HepG2 (cell line): ENCODE measurements at places on chromosomes 7 and 10. TPM values are rescaled to one million over a fixed set of nuclear protein-coding genes. Genes with fewer than 3 reads are reported as not detected.

CCDC172 gene
- total RNA-seq, result not detected in 2 replicates

DNA sequence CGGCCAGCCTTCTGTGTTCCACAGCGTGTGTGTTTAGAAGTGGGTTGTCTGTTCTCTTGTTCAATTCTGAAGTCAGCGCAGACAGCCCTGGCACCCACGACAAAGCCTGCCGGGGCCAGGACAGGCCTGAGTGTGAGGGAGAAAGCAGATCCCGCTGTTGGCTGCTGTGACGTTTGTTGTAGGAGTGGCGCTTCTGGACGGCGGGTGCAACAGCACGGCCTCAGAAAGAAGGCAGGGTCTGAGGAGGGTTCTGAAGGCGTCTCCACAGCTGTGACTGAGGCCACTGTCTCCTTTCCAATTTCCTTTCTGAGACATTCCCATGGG is 76.2 kb downstream of the VIPR2 start:
- H3K27ac ChIP-seq, result no peak overlapping the region
- no peak overlapping the region for H3K4me3 ChIP-seq
- no peak for DNase-seq
- H3K27me3 ChIP-seq, result peaks cover 3% of the 10 kb centered on the region; the same call in 1 of the 2 replicates

GTPBP10 gene
- 38.7 and 54.6 TPM in 2 replicates for total RNA-seq

- no peak for DNase-seq
- no peak overlapping the region for H3K4me3 ChIP-seq
- H3K27ac ChIP-seq, result no peak overlapping the region
- H3K27me3 ChIP-seq, result peaks cover 1% of the 10 kb centered on the region; the same call in 1 of the 2 replicates
- H3K4me1 ChIP-seq, result no peaks in the 10 kb centered on the region
Observed at GRCh38 chr10:18219146-18219545, 78.9 kb downstream of the CACNB2 start.

NFE2L3 gene
- total RNA-seq, result 8.8 and 19.4 TPM in 2 replicates

DNA sequence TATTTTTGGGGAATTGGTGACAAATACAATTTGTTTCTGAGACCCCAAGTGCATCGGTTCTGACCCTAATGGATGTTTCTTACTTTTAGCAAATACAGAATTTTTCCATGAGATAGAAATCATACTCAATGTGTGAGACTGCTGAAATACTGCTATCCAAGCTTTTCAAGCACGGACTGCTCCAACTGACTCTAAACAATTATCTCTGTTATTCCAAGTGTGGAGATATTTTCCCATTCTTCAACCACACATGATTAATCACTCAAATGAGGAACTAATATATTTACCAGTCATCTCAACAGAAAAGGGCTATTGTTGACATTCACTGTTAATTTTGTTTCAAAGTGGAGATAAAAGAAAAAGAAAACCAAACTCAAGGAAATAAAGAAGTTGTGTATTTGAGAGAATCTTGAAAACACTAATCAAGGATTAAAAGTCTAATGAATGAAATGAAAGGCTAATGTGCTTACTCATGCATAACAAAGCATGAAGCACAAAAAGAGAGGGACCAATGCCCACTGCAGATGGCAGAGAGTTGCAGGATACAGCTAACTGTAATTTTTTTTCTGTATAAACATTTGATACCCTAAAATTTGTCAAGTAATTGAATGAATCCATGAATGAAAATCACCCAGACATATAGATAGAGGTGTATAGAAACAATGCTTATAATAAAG is 423.6 kb downstream of the DGKB start:
- H3K4me3 ChIP-seq, result no peak overlapping the region
- no peaks in the 10 kb centered on the region for H3K4me1 ChIP-seq
- H3K36me3 ChIP-seq, result no peaks in the 10 kb centered on the region
- no peaks in the 10 kb centered on the region for H3K27me3 ChIP-seq
- DNase-seq, result no peak

DNA sequence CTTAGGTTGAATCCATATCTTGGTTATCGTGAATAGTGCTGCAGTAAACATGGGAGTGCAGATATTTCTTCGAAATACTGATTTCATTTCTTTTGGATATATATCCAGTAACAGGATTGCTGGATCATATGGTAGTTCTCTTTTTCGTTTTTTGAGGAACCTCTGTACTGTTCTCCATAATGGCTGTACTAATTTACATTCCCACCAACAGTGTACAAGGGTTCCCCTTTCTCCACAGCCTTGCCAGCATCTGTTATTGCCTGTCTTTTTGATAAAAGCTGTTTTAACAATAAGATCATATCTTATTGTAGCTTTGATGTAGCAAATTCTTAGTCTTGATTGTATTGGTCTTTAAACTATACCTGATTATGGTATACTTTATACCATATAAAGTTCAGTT is 45.3 kb downstream of the ZNRF2 start:
- peaks cover 14% of the 10 kb centered on the region for H3K4me1 ChIP-seq
- H3K27me3 ChIP-seq, result no peaks in the 10 kb centered on the region
- H3K27ac ChIP-seq, result no peak overlapping the region
- no peak for DNase-seq
- no peaks in the 10 kb centered on the region for H3K36me3 ChIP-seq

DNA sequence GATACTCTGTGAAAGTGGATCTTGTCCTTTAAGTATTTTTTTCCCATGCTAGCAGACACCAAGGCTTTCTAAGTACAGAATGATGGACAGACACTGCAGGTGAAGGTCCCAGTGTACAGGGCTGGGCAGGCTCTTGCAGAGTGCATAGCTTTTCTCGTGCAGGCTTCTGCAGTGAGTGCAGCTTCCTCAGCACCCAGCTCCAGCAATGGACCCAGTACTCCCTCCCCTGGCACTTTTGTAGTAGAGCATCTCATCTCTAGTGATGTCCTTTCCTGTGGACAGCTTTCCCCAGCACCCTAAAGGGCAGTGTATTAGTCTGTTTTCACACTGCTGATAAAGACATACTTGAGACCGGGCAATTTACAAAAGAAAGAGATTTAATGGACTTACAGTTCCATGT is 104.3 kb downstream of the CUL2 start:
- peak; percentile 40 for DNase-seq
- H3K4me3 ChIP-seq, result no peak overlapping the region
- H3K36me3 ChIP-seq, result no peaks in the 10 kb centered on the region
- H3K27me3 ChIP-seq, result no peaks in the 10 kb centered on the region
- no peaks in the 10 kb centered on the region for H3K4me1 ChIP-seq
- H3K27ac ChIP-seq, result no peak overlapping the region

GRCh38 chr7:36852017-36852416 is 127.7 kb upstream of the AOAH start:
- H3K4me3 ChIP-seq, result no peak overlapping the region
- H3K36me3 ChIP-seq, result no peaks in the 10 kb centered on the region
- H3K27ac ChIP-seq, result no peak overlapping the region

DNA sequence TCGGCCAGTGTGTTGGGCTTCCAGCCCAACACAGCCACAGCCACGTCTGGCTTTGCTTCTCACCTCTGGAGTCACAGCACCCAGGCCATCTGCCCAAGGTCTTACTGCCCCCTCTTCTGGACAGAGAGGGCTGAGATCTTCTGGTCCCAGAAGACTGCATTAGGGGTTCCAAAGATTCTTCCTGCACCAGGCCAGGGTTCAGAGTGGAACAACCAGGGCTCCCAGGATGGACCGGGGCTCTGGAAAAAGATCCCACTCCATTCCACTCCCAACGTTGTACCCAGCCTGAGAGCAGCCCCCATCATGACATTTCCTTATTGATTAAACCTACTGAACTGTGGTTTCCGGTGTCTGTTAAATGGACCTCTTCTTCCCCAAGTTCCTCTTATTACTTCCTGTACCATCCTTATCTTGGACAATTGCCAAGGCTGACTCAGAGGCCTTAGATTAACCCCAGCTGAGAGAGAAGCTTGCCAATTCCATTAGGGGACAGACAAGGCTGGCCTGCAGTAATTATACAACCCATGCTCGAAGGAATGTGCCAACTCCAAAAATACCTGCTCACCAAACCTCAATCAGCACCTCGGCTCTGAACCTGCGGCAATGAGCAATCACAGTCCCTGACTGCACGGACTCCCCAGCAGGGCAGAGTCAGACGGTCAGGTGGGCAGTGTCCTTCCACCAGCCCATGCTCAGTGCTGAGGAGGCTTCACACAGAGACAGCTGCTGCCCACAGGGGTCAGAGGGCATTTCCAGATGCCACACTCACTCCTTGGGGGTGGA is 47.9 kb upstream of the NPFFR1 start:
- H3K4me3 ChIP-seq, result no peak overlapping the region
- H3K36me3 ChIP-seq, result no peaks in the 10 kb centered on the region
- H3K4me1 ChIP-seq, result peaks cover 20% of the 10 kb centered on the region
- H3K27ac ChIP-seq, result peak overlapping the region; percentile 42
- peak; percentile 84 for DNase-seq
- H3K27me3 ChIP-seq, result no peaks in the 10 kb centered on the region

DNA sequence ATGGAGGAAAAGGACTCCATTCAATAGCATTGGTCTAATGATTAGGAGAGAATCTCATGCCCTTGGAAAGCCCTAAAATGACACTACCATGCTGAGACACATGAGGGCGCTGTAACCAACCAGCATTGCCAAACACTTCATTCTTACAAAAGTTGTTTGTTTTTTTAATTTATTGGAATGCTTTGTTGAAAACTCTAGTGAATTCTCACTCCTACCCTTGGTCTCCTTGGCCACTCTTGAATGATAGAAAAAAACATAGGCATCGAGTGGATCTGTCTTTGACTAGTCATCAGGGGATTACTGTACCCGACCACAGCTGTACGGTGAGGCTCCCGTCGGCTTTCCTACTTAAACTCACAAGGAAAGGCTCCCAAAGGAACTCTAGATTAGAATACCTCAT is 29.3 kb upstream of the ADD3 start:
- peak; percentile 29 for DNase-seq
- peak overlapping the region; percentile 86 for H3K27ac ChIP-seq
- no peaks in the 10 kb centered on the region for H3K27me3 ChIP-seq
- H3K4me3 ChIP-seq, result no peak overlapping the region
- no peaks in the 10 kb centered on the region for H3K36me3 ChIP-seq
- peaks cover 54% of the 10 kb centered on the region for H3K4me1 ChIP-seq

GRCh38 chr7:21029006-21029405 is 242.3 kb upstream of the SP8 start:
- no peaks in the 10 kb centered on the region for H3K4me1 ChIP-seq
- H3K27me3 ChIP-seq, result no peaks in the 10 kb centered on the region
- no peak for DNase-seq
- no peak overlapping the region for H3K27ac ChIP-seq
- no peak overlapping the region for H3K4me3 ChIP-seq

AKR1D1 gene
- 37.0 and 59.5 TPM in 2 replicates for total RNA-seq

ADK gene
- 79.1 and 129 TPM in 2 replicates for total RNA-seq

GRCh38 chr10:11959966-11960365 is 82.6 kb downstream of the UPF2 start:
- no peak overlapping the region for H3K4me3 ChIP-seq
- H3K27me3 ChIP-seq, result no peaks in the 10 kb centered on the region
- peaks cover 4% of the 10 kb centered on the region for H3K36me3 ChIP-seq
- DNase-seq, result no peak

TUBB8 gene
- 0.24 and 0.31 TPM in 2 replicates for total RNA-seq

DNA sequence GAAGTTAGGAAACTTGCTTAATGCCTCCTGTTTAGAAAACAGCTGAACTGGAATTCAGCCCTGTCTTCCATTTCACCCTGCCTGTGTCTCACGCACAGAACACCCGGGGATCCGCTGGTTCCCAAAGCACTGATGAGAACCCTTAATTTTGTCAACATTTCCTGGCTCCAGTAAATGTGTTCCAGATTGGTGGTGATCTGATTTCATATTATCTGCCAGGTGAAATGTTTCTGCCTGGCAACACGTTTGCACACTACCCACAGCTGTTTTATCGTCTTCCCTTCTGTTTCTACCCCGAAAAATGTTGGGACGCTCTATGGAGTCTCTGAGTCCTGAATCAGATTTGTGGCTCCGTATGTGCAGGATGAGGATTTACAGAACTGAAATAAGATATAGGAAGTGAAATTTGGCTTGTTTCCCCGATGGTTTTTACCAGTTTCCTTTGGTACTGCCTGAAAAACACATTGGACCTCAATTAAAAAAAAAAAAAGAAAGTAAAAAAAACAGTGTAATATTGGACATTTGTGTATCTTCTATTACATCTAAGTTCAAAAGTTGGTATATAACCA is 29.0 kb downstream of the MRC1 start:
- no peak overlapping the region for H3K4me3 ChIP-seq
- no peak overlapping the region for H3K27ac ChIP-seq
- no peaks in the 10 kb centered on the region for H3K4me1 ChIP-seq
- H3K27me3 ChIP-seq, result peaks cover 19% of the 10 kb centered on the region; the same call in 2 of the 3 replicates
- no peak for DNase-seq

CLRN3 gene
- not detected in 2 replicates for total RNA-seq

NKX2-3 gene
- not detected in 2 replicates for total RNA-seq

GRCh38 chr10:94180576-94180975 is 182.2 kb downstream of the NOC3L start:
- no peak for DNase-seq
- no peaks in the 10 kb centered on the region for H3K36me3 ChIP-seq
- H3K27ac ChIP-seq, result no peak overlapping the region
- H3K4me3 ChIP-seq, result no peak overlapping the region

DNA sequence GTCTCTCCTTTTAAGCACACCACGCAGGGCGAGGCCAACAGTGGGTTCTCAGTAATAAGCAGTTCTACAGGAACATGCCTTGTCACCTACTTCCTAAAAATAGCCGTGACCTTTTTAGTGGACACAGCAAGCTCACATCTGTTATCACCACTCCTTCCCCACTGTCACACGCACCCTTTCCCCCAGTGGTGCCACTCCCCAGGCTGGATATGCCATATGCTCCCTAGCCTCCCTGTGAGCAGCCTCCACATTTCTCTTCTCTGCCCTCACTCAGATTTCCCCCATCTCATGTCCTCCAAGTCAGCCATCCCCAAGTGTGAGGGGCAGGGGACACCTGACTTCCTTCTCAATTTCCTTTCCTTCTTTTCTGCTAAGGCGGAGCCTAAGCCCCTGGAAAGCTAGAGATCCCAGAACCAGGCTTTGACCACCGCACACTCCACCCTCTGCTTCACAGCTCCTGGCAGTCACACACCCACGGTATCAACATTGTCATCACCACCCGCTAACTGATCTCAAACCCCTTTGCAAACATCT is 3.7 kb downstream of the ANXA11 start:
- peaks cover 58% of the 10 kb centered on the region for H3K4me1 ChIP-seq
- H3K27ac ChIP-seq, result no peak overlapping the region
- no peaks in the 10 kb centered on the region for H3K36me3 ChIP-seq
- H3K4me3 ChIP-seq, result no peak overlapping the region
- DNase-seq, result no peak

- H3K27ac ChIP-seq, result no peak overlapping the region
- no peaks in the 10 kb centered on the region for H3K27me3 ChIP-seq
- H3K4me3 ChIP-seq, result no peak overlapping the region
- no peak for DNase-seq
- no peaks in the 10 kb centered on the region for H3K36me3 ChIP-seq
Observed at GRCh38 chr7:33841031-33841430, 64.3 kb upstream of the BMPER start.

CYP2C19 gene
- total RNA-seq, result not detected in 2 replicates

POMZP3 gene
- 2.2 and 3.5 TPM in 2 replicates for total RNA-seq

TACC2 gene
- total RNA-seq, result 11.8 and 16.1 TPM in 2 replicates

HHEX gene
- 46.3 and 48.7 TPM in 2 replicates for total RNA-seq

DNA sequence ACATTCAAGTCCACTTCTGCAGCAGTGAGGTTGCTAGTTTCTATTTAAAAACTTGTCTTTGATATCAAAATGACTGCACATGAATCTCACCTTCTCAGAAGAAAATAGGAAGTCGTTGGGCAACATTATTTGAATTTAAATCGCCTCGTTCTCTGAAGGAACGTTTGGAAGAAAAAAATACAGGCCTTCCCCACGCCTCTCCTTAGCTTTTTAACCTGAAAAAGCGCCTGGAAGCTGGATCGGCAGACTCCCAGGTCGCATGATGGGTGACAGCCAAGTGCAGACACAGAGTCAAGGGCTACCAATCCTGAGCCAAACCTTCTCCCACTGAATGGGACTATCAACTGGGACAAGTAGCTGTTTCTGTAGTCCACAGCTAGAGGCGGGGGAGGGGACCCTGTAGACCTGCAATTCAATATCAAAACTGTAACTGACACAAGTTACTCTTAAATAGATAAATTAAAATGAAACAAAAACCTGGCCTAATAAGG is 2.2 kb downstream of the FAM53B start:
- H3K4me3 ChIP-seq, result peak overlapping the region; percentile 80
- H3K36me3 ChIP-seq, result no peaks in the 10 kb centered on the region
- H3K27ac ChIP-seq, result peak overlapping the region; percentile 70
- no peaks in the 10 kb centered on the region; the same call in 1 of the 2 replicates for H3K27me3 ChIP-seq
